HepG2 (cell line): ENCODE measurements at places on chromosomes 5 and 9. TPM values are rescaled to one million over a fixed set of nuclear protein-coding genes. Genes with fewer than 3 reads are reported as not detected.
A peak's percentile ranks its signal among the peaks of the same experiment; 100 is the strongest.

Gene MAN1B1
- total RNA-seq = 19.0 and 48.9 TPM in 2 replicates

DNA sequence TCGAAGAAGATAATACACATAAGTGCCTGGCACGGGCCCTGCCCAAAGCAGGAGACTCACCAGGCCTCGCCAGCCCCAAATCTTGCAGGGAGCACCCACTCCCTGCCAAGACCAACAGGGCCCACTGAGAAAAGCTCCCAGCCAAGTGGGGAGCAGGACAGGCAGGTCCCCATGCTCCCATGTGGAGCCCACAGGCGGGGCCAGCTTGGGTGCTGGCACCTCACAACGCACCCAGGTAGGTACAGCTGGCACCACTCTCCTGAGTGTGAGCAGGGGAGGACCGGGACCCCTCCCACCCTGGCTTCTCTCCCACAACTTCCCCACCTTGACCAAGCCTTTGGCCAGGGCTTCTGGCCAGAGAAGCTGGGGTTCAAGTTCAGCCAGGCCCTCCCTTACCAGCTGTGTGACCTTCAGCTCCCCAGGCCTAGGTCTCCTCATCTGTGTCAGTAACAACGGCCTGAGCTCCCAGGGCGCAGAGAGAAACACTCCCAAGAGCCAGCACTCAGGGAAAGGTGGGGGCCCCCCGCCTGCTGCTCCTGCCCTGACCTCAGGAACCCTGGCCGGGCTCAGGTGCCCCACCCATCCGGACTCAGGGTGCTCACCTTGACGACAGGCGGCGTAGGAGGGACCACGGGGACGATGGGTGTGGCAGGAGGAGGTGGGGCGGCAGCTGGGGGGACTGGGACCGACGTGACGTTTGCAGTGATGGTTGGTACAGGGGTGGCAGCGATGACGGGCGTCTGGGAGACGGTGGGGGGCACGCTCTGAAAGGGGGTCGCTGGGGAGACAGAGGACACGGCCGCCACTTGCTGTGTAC lies 17.8 kb downstream of the BRD3 start:
- no peak for DNase-seq
- H3K27ac ChIP-seq = no peak overlapping the region

DNA sequence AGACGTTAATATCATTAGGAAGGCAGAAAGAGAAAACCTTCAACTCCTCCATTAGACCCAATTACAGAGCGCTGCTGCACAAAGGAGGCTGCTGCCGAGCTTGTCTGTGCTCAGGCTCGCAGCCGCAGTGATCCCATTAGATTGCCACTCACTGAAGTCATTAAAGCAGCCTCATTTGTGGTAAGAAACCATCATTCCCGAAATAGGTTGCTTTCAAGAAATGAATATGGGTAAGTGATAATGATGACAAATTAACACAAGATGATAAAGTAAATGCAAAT lies 137.2 kb downstream of the CAVIN4 start:
- DNase-seq = no peak
- no peaks in the 10 kb centered on the region for H3K27me3 ChIP-seq
- H3K4me3 ChIP-seq = no peak overlapping the region
- H3K27ac ChIP-seq = no peak overlapping the region
- no peaks in the 10 kb centered on the region for H3K4me1 ChIP-seq

DNA sequence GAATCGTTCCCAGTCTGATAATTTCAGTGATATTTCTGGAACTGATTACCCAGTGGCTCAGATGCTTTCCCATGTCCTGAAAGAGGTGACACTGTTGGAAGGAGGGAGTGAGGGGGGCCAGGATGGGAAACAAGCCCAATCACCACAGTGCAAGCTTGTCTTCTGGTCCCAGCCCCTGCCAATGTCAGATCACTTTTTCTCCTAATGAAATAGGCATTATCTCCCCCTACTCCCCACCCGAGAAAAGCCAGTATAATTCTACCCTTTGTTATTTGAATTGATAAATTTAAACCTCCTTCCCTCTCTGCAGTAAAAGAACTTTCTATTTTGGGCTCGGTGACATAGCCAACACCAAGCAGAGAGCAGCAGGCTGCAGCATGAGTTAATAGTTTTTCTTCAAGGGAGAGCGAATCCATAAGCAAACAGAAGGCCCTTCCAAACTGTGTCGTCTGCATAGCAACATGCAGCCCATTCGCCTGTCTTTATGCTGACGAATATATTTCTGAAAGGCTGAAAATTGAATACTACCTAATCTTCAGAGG lies 14.6 kb upstream of the PPP2CA start:
- H3K27ac ChIP-seq = no peak overlapping the region
- H3K27me3 ChIP-seq = no peaks in the 10 kb centered on the region

- no peak for DNase-seq
- H3K27ac ChIP-seq = no peak overlapping the region
- peak overlapping the region; percentile 81 for H3K4me3 ChIP-seq
- no peaks in the 10 kb centered on the region for H3K36me3 ChIP-seq
These were observed 885 bp upstream of the MLLT3 start for GRCh38 chr9:20623021-20623747.

- no peaks in the 10 kb centered on the region for H3K4me1 ChIP-seq
- H3K36me3 ChIP-seq = no peaks in the 10 kb centered on the region
- H3K27me3 ChIP-seq = no peaks in the 10 kb centered on the region
- no peak overlapping the region for H3K4me3 ChIP-seq
- no peak overlapping the region for H3K27ac ChIP-seq
These were observed 128.1 kb downstream of the GIN1 start for GRCh38 chr5:102991802-102992201.
